ENCODE measurements at places on chromosomes 2 and 18.

- DNase-seq: peak; percentile 17
Measured at GRCh38 chr18:46481048-46481846, 175.8 kb downstream of the LOXHD1 start.

DNA sequence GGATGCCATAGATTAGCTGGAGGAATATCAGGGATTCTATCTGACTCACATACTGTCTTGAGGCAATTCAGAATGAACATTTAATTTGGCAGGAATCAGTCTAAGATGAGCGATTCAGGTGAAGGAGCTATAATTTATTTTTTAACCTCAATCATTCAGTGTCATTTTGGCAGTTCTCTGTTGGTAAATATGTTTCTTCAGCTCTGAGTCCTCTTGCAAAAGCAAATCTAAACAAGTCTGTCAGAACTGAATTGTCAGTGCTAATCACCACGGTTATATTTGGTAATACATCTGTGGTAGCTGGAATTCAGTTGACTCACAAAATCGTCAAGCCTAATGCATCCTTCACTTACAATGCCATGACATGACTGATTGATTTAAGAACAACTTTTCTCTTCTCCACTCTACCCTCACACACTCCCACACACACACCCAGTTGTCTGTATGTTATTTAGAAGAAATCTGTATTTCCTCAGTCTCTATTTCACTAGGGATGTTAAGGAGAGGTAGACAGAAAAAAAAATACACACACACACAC is 516.6 kb upstream of the NXPH2 start:
- no peak for DNase-seq

DNA sequence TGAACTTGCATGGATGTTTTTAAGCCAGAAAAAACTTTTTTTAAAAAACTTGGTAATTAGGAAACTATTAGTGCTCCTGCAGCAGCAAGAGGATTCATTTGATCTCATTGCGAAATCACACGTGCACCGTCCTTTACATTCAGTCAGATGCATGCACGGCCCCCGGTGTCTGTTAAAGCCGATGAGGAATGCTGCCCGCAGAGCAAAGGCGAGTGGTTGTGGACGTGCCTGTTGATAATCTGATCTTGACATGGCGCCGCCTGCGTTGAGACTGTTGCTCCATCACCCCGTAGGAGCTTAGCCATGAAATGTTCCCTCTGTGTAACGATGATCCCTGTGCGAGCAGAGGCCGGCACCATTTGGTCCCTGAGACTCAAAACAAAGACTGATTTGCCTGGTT is 300.0 kb downstream of the GBX2 start:
- DNase-seq: no peak

DNA sequence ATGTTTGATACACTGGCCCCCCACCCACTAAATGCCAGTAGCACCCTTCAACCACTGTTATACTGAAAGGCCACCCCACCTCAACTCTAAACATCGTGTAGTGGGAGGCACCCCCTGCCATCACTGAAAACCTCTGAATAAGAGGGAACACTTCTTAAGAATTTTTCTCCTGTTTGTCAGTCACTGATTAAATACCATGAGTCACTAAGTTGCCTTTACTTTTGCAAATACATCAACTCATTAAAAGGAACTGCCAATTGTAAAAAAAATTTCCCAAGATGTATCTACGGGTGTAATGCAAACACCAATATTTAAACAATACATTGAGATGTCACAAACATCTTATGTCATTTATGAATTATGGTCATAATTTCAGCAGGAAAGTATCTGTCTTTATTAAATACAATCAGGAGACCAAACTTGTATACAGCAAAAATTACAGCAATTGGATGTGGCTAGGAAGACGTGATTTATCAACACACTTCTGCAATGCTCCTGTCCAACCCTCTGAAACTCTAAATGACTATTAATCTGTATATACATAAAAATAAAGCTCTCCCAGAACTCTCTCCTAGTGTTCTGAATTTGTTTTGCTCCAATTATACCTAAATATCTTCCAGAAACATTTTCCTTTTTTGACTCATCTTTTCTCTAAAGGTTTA is 144.1 kb upstream of the STK17B start:
- no peak for DNase-seq

DNA sequence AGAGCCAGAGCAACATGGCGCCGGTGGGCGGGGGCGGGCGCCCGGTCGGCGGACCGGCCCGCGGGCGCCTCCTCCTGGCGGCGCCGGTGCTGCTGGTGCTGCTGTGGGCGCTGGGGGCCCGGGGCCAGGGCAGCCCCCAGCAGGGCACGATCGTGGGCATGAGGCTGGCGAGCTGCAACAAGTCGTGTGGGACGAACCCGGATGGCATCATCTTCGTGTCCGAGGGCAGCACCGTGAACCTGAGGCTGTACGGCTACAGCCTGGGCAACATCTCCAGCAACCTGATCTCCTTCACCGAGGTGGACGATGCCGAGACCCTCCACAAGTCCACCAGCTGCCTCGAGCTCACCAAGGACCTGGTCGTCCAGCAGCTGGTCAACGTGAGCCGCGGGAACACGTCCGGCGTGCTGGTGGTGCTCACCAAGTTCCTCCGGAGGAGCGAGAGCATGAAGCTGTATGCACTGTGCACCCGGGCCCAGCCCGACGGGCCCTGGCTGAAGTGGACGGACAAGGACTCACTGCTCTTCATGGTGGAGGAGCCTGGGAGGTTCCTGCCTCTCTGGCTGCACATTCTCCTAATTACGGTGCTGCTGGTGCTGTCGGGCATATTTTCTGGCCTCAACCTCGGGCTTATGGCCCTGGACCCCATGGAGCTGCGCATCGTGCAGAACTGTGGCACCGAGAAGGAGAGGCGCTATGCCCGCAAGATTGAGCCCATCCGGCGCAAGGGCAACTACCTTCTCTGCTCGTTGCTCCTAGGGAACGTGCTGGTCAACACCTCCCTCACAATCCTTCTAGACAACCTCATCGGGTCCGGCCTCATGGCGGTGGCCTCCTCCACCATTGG is 507 bp downstream of the CNNM4 start:
- DNase-seq: no peak

DNA sequence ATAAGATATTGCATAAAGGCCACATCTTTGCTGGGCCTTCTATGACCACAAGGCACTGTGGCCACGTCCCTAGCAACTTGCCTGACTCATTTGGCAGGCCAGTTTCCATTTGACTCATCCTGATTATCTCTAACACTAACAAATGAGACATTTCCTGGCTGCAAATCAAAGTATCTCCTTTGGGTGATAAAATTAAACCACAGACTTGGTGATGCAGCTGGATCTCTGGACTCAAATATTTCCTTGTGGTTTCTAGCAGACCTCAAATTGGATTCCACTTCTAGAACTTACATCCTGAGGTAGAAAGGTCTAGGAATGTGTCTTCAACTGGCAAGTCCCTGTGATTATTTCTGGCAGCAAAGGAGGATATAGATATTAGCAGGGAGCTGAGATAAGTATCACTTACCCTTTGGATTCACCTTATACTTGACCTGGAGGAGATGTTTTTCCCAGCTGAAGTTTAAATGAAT is 167.9 kb upstream of the NXPH2 start:
- no peak for DNase-seq

DNA sequence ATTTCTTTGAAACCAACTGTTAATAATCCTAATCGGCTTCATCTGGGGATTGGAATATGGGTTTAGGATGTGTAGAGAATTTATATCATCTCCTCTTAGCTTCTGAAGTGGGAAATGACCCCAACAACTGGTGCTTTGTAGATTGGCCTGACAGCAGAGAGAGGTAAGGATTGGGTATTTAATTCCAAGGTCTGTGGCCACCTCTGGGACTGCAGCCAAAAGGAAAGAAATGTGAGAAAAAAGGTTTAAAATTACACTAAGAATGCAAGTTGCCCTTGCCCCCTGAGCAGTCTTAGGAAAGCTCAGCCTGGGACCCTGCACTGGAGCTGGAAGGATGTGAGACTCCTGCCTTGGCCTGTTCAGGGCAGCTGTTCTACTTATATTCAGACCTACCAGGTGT is 157.1 kb downstream of the FTCDNL1 start:
- no peak for DNase-seq

GRCh38 chr18:8081872-8082553 is 514.9 kb downstream of the PTPRM start:
- no peak for DNase-seq

DNA sequence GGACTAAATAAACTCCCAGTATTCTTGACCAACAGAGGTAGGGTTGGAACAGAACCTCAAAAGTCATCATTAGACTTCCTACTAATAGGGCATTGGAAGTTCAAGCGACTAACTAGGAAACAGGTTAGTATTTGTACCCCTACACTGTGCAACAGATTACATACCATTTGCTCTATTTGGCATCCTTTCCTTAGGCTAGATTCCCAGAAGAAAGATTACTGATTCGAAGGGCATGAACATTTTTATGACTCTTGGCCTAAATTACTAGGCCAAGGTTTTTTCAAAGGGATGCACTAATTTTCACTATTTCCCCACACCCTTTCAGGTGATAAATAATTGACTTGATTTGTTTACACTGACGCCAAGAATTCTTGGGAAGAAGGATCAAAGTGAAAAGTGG is 104.8 kb upstream of the CYP1B1 start:
- DNase-seq: no peak

DNA sequence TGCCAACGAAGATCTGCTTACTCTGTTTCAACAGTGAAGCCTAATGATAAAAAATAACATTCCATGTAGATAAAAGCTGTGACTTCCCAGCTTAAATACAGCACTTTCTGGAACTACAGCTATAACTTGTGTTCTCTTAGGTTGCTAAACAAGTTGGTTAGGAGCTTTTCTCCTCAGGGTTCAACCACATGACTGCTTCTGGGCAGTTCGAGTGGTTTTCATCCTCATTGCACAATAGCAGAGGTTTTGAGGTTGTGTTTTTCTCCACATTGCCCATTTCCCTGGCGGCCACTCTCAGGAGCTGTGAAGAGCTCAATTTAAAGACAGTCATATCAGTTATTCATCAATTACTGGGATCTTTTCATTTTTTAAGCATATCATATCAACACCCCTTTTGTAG is 102.2 kb upstream of the CYP1B1 start:
- peak; percentile 15 for DNase-seq

DNA sequence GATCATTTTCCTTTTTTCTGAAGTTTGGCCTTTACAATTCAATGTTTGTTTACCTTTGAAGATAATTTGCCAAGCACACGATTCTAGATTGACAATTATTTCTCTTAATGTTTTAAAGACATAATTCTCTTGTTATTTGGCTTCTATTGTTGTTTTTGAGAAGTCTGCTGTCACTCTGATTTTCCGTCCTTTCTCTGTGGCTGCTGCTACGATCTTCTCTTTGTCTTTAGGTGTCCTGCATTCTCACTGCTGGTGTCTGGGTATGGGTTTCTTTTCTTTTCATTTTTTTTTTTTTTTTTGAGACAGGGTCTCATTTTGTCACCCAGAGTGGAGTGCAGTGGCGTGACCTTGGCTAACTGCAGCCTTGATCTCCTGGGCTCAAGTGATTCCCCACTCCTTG is 15.1 kb upstream of the FAM228A start:
- DNase-seq: no peak

- DNase-seq: no peak
Measured at GRCh38 chr2:127658641-127659407, 12.9 kb downstream of the GPR17 start.

- DNase-seq: peak; percentile 19
Measured at GRCh38 chr2:170815746-170816503, 762 bp upstream of the GAD1 start.

DNA sequence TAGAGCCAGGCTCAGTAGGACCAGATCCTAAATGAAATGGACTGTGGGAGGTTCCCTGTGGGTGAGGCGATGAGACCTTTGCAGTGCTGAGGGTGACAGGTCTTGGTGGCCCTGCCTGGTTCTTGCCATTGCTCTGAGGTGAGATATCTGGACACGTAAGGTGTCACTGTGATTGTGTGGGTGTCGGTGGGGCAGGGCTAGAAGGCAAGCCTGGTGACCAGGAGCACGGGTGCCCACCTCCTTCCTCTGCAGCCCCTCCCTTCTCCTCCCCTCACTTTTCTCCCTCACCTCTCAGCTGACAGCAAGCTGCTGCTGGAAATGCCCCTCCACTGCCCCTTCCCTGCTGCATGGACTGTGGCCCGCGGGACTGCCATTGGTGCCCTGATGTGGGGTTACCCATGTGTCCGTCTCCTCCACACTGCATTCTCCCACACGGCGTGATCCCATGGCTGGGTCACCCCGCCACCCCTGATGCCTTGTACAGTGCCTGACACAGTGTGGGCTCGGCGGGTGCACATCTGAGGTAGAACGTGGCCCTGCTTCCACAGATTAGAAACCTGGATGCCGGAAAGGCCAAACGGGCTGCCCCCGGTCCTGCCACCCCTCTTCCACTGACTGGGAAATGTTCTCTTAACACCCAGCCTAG is 55.6 kb upstream of the FOSL2 start:
- no peak for DNase-seq

DNA sequence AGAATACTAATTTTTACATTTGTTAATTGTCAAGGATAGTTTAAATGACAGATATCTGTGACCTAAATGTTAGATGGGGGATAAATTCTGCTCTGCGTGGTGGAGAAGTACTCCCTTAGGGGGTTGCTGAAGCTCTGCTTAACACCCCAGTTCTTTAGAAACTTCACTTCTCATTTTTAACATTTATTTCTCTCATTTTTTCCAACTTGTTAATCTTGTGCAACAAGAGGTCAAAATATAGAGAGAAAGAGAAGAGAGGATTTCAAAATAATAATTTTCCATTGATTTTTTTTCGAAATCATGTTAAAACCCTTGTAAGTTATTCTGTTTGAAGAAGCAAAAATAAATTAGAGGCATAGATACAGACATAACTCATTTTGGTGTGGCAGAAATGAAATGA is 61.3 kb upstream of the SLC8A1 start:
- no peak for DNase-seq

- no peak for DNase-seq
Measured at GRCh38 chr18:41395695-41396094, 559.3 kb upstream of the PIK3C3 start.

DNA sequence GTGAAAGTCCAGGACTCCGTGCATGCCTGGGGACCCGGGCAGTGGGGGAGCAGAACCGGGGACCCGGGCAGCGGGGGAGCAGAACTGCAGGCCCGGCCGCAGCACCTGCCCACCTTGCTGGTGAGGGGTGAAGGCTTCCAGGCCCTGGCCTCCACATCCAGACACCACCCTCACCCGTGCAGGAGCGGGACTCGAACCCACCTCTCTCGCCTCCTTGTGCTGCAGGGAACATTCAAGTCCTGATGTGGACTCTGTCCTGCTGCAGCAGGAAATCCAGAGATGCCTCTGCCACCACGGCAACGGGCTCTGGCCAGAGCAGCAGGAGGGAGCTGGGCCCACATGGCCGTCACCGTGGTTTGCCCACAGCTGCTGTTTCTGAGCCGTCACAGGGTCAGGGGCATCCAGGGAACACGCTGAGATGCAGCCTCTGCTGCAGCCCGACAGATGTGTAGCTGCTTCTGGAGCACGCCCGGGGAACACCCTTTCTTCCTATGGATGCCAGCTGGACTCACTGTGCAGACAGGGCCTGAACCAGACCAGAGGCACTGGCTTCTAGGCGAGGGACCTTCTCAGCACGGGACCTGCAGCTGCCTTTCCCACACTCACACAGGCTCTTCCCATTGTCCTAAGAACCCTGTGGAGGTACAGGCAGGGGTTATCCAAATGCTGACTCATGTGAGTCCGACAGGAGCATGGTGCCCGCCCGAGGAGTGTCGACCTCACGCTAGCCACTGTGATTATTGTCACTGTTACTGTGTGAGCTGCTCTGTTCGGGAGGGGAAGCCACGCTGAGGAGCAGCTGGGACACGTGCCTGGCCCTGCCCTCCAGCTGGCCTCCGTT is 89.2 kb upstream of the CTDP1 start:
- DNase-seq: peak; percentile 1
